ENCODE measurements at places on chromosomes 5 and 9.

- DNase-seq = no peak
Observed at GRCh38 chr5:176846335-176847140, 36.2 kb downstream of the UNC5A start.

DNA sequence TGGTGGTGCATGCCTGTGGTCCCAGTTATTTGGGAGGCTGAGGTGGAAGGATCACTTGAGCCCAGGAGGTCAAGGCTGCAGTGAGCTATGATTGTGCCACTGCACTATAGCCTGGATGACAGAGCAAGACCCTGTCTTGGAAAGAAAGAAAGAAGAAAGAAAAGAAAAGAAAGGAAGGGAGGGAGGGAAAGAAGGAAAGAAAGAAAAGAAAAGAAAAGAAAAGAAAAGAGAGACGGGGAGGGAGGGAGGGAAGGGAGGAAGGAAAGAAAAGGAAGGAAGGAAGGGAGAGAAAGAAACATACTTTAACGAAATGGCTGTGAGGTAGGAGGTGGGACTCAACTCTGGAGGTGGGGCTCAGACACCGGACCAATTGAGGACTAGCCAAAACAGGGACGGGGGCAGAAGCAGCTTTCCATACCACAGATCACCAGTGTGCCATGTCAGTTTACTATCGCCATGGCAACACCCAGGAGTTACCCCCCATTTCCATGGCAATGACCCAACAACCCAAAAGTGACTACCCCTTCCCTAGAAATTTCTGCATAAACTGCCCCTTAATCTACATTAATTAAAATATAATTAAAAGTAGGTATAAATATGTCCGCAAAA, 21.3 kb downstream of the PTGES start:
- DNase-seq = no peak

- no peak for DNase-seq
Observed at GRCh38 chr9:129779560-129780190, 23.3 kb upstream of the TOR1B start.

GRCh38 chr9:121201045-121201737, 478 bp downstream of the RAB14 start:
- peak; percentile 68 for DNase-seq

GRCh38 chr5:81006947-81007636, 46.9 kb downstream of the RASGRF2 start:
- DNase-seq = no peak

DNA sequence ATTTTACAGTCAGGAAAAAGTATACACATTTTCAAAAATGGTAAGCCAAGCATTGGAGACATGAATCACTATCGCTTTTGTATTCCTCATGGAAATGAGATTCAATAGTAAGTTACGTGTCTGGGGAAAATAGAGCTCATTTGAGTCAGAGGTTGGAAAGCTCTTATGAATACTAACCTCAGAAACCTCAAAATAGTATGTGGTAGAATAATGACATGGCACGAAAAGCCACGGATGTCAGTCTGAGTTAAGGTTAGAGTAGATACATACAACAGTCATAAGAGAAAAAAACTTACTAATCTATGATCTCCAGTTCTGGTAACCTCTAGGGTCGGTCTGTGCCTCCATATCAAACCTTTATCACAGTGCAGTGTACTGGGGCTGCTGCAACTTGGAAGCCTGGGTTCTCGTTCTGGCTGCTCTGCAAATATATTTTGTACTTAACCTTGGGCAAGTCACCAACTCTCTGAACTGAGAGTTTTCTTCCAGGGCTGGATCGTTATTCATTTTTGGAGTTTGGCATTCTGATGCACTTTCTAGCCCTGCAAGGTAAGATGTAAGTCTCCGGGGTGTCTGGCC, 31.8 kb downstream of the MAP1B start:
- peak; percentile 18 for DNase-seq

DNA sequence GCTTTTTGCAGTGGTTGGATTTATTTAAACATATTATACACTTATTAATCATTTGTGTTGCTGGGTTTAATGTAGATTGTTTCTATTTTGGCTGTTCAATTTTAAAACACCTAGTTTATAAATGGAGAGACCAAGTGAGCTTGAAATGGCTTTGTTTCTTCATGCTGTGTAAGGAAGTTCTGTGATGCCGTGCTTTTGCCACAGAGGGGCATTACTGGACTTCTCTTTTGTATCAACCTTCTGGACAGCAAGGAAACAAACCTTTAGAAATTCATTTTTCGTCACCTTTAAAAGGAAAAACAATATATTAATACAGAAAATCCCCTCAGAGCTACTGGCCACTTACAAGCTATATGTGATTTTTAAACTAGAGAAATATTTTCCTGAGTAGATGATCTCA, 81.9 kb downstream of the DMRTA1 start:
- DNase-seq = no peak

- no peak for DNase-seq
Observed at GRCh38 chr5:170405817-170406216, 16.6 kb upstream of the KCNMB1 start.

DNA sequence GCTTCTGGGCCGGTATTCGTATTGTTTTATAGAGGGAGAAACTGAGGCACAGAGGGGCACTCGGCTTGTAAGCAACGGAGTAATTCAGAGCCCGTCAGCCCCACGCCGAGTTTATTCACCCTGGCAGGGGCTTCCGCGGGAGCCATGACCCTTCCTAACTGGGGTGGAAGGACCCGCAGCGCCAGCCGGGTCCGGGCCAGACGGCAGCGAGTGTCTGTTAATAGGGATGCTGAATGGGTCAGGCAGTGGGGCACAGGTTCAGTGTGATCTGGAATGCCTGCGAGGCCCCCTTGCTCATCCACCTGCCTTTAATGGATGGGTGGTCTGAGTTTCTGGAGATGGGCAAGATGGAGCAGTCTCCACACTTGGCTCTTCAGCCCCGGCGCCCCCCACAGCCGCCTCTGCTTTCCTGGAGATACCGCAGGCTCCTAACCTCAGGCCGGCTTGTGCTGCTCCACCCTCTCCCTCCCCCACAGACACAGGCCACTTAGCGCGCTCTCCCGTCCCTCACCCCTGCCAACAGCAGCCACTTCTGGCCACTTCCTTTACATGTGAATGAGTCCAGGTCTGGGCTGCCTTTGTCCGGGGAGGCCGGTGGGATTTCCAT, 147.1 kb downstream of the ERCC6L2 start:
- no peak for DNase-seq

DNA sequence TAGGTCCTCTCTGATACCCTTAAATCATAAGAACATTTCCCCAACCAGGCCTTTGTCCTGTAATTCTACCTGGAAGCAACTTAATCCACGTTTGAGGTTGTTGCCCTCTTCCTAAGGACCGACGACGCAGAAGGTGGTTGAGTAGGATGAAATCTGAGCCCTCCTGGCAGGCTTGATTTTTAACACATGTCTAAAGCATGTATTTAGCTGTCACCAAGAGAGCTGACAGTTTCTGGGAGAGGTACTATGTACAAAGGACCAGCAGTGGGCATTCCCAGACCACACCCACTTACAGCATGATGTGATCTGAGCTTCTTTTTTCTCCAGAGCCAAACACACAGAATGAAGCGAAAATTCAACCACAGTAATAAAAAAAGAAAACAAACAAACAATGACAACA, 260.9 kb downstream of the SH3GL2 start:
- no peak for DNase-seq

GRCh38 chr9:18238254-18238653, 235.7 kb upstream of the ADAMTSL1 start:
- no peak for DNase-seq

Data from hematopoietic multipotent progenitor cell treated with erythropoietin and hydrocortisone succinate and interleukin-3 and kit ligand, for 15 days (in vitro differentiated cells).